ENCODE measurements at places on chromosomes 4 and X.

DNA sequence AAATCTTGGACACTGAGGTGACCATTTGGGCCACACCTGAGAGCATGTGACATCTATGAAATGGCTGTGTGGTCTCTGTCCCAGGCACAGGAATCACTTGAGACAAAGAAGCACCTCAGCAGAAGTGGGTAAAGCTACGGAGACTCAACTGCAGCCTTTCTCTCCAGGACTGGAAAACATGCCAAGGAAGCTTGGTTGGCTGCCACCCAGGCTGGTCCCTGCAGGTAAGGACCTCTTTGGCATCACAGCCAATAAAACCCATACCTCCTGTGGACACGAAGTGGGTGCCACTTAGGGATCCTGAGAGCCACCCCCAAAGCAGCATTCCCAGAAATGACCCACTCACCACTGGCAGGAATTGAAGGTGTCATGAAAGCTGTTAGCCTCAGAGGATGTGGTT, 74.6 kb downstream of the LEF1 start:
- DNase-seq: no peak

DNA sequence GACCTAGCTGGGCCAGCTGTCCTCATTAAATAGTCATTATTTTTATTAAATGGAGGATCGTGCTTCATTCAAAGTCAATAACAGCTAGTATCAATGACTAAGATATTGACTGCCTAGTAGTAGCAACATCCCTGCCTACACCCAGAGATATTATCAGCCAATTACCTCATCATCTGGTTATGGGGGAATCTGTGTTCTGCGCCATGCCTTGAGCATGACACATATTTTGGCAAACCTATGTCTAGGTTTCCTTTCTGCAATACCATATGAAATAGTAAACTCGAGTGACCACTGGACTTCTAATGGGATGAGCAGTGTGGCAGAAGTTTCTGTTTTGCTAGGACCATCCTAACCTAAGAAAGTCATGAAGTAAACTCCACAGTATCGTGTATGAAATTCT, 50.0 kb upstream of the AADAT start:
- DNase-seq: no peak

DNA sequence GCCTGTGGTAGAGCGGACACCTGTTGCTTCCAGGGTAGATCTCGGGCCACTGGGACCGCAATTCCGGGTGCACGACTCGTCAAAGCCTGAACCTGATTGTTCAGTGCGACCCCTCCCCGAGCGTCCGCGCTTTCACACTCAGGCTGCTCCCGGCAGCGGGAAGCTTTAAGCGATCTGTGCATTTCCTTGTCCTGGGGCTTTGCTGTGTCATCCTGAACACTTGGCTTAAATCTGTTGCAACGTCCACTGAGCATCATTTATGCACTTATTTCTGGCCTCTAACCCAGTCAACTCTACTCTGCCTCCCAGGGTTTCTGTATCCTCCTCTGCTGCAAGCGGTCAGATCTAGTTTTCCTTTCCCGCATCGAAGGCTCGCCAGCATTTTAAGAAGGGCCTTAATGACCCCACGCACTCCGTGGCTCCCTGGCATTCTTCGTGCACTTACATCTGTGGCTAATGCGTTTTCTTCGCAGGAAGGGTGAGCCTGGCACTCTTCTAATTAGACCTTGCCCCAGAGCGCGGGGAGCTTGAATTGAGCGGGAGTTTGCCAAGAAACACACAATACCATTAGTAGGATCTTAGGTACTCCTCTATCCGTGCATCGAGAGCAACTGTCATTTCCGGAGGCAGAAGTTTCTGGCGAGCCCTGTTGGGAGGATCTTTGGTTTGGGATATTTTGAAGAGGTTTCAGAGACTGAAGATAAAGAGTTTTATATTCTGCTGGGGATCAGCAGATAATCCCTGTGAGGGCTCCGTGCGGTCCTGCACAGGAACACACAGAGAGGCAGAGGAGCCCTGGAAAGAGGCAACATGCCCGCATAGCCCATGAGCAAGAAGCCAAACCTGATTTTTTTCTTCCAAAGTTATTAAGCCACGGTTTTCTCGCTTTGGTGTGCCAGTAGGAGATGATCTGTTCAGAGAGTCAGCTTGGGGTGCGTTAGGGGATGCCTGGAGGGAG, 654 bp upstream of the DDIT4L start:
- no peak for DNase-seq

GRCh38 chr4:108297605-108298004, 128.9 kb upstream of the LEF1 start:
- DNase-seq: no peak

GRCh38 chr4:38099908-38100407, 139.8 kb downstream of the PTTG2 start:
- no peak for DNase-seq

DNA sequence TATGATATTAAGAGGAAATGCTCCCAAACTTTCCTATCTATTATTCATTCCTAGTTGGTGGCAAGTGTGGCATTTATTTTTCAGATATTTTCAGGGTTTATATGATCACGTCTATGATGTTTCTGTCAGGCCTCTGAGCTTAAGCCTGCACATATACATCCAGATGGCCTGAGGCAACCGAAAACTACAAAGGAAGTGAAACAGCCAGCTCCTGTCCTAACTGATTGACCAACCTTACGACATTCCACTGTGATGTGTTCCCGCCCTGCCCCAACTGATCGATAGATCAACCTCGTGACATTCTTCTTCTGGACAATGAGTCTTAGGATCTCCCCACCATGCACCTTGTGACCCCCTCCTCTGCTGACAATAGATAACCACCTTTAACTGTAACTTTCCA, 67.6 kb upstream of the CTSO start:
- no peak for DNase-seq

DNA sequence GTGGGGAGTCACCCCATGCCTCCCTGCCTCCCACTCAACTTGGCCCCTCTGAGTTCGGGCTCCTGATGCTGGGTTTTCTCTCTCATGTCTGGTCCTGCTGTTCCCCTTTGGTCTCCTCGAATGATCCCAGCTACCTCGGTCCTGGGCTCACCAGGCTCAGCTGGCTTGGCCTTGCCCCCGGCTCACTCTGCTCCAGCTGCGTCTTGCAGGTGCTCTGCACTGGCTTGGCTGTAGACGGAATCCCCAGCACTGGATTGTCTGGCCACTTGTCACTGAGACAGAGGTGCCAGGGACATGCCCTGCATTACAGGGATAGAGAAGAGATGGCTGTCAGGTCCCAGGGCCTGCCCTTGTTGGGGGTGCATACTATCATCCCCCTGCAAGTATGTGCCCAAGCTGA, 41.6 kb upstream of the NYX start:
- DNase-seq: no peak

- peak; percentile 37 for DNase-seq
These were observed 43.7 kb upstream of the MED14 start for GRCh38 chrX:40778861-40779575.

GRCh38 chrX:136941396-136942337, 61.1 kb upstream of the RBMX start:
- no peak for DNase-seq

GRCh38 chr4:150889306-150889705, 125.8 kb downstream of the LRBA start:
- no peak for DNase-seq

- peak; percentile 45 for DNase-seq
These were observed 164.6 kb upstream of the BCOR start for GRCh38 chrX:40262157-40263013.

DNA sequence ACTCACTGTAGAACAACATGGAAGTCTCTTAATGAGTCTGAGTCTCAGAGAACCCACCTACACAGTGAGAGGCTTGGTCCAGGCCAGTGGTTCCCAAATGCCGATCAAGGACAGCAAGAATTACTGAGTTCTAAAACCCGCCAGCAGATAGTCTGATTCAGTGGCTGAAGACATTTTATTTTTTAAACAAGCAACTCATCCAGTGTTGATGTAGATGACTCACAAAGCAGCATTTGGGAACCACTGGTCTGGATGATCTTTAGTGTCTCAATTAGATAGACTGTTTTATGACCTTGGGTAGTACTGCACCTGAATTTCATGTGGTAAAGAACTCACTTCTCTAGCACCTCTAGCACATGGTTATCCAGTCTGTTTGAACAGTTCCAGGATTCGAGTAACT, 193.6 kb downstream of the FBXW7 start:
- no peak for DNase-seq

- DNase-seq: peak; percentile 6
These were observed 822.0 kb upstream of the SLIT2 start for GRCh38 chr4:19429684-19430083.

DNA sequence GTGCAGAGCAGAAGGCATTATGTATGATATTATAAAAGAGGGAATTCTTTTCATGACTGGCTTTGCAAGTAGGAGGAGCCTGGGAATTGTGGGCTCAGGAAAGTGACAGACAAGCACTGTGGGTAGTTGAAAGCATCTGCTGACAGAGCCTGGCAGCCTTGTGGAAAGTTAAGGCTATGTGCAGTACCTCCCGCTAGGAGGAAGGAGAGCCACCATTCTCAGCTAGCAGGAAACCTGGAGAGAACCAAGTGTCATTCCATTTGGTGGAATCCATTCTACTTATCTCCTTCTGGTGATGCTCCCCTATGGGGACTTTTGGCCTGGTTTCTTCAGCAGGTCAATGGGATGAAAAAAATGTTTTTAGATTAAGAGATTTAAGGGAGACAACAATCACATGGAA, 81.8 kb downstream of the ASB9 start:
- no peak for DNase-seq

- no peak for DNase-seq
These were observed 43.2 kb downstream of the SCFD2 start for GRCh38 chr4:53322696-53323095.

DNA sequence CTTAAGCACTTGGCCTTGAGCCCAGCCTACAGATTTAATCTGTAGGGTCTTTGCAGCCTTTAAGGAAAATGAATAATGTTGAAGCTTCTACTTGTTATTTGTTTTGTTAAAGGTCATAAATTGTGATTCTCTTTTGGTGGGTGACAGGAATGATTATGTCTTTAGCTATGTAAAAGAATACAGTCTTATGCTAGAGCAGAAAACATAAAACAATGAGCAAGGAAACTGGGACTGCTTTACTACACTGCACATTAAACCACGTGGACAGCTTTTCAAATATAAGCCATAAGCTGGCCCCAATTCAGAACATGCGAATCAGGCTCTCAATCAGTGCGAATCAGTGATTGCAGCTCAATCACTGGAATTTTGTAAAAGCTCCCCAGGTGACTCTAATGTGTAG, 40.9 kb upstream of the TBC1D19 start:
- no peak for DNase-seq

DNA sequence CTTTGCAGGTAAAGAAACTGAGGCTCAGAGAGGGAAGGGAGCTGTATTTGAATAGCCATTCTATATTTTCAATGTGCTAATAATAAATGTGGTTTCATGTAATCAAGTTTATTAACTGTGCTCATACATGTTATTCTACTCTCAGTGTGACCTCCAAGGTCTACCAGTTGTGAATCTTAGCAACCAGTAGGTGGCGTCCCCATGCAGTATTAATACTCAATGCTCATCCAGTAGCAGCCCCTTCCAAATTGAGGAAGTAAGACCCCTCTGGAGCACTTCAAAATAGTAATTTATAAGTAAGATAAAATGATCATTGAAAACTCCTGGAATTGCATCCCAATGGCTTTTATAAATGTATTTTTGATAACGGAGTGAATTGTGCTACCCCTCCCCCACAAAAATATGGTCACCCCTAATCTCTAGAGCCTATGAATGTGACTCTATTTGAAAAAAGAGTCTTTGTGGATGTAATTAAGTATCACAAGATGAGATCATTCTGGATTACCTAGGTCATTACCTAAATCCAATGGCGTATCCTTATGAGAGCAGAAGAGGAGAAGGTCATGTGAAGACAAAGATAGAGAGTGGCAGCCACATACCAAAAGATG, 20.4 kb upstream of the SEPSECS start:
- DNase-seq: peak; percentile 26

DNA sequence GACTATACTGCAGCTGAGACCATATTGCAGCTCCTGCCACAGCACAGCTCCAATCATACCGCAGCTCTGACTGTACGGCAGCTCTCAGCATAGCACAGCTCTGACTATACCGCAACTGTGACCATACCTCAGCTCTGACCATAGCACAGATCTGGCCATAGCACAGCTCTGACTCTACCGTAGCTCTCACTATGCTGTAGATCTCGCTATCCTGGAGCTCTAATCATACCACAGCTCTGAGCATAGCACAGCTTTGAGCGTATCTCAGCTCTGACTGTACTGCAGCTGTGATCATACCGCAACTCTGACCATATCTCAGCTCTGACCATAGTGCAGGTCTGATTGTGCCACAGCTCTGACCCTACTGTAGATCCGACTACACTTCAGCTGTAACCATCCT, 139.2 kb downstream of the ASMT start:
- DNase-seq: no peak

GRCh38 chrX:16002185-16002584, 121.2 kb upstream of the GRPR start:
- no peak for DNase-seq

- DNase-seq: no peak
These were observed 2.8 kb downstream of the DCUN1D4 start for GRCh38 chr4:51845711-51846110.

DNA sequence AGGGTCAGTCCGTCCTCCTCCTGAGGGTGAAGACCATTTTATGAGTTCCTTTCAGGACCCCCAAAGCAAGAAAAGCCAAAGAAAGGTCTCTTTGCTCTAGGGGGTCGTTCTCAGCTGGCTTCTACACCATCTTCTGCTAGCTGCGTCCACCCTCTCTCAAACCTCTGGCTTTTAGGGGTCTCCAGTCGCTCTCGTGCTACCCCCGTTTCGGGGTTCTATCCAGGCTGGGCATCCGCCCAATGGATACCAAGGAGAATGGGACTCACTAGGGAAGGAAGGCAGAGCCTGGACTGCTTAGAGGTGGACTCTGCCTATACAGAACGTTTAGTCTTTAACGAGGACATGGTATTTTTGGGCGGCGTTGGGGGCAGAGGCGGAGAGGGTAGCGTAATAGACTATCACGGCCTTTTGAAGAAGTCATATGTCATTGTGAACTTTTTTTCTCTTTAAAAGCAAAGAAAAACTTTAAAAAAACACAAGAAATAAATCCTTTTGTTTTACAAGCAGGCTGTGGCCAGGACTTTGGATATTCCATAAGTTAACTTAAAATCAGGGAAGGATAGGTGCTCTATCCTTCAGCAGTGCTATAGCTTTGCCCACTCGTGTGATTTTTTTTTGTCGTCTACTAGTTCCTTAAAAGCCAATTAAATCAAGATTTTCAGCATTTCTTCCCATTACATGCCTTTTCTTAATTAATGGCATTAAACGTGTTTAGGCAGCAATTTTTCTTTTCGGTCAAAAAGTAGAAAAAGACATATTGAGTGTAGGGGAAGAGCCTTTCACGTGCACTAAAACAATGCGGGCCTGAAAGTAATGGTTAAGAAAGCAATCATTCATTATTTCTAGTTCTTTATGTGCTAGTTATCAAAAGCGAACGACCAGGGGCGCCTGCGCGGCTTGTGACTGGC, 7.2 kb upstream of the PITX2 start:
- DNase-seq: no peak

Data from LoVo (cell line).